ENCODE measurements at places on chromosomes 5 and 9.

GRCh38 chr9:73148447-73148937, 3.2 kb upstream of the ANXA1 start:
- no peak for DNase-seq

GRCh38 chr5:5315068-5315980, 107.2 kb upstream of the ICE1 start:
- DNase-seq: no peak

DNA sequence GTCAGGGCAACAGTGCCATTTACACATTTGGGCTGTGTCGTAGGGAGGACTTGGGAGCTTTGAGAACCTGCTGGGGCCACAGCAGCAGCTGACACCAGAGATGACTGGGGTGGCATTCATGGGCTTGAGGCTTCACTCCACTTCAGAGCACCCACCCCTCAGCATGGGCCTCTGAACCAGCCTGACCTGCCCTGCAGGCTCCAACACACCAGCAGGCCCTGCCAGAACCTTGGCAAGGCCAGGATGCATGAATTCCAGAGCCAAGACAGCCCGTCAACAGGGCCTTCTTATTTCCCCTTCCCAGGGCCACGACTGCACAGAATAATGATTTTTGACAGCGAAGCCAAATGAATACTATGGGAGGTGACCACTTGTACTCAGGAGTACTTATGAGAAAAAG, 77.0 kb downstream of the SMIM23 start:
- DNase-seq: no peak

DNA sequence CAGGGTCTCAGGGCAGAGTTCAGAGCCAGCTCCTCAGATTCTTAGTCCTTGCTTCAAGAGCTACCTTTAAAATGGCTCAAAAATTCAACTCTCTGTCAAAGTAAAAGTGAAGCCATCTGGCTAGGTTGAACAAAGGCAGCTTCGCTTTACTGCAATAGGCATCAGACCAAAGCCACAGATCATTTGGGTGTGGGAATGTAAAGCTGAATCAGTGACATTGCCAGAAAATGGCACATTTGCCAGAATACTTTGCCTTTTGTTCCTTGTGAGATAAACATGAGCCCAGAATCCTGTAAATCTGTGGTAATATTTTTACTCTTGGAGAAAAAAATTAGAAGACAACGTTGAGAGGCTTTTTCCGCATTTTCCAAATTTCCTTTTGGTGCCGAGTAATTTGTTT, 210.5 kb downstream of the PALM2AKAP2 start:
- no peak for DNase-seq

- no peak for DNase-seq
These were observed 48.2 kb downstream of the GPR107 start for GRCh38 chr9:130101915-130102314.

Data from activated naive CD4-positive, alpha-beta T cell treated with anti-CD3 and anti-CD28 coated beads, Interleukin-2, amount 50 U/mL, for 72 hours (primary cell).